Non-pigmented ciliary epithelial cell (primary cell): ENCODE measurements at places on chromosomes 4 and X.

GRCh38 chr4:76125816-76126215, 22.4 kb downstream of the NUP54 start:
- DNase-seq: no peak

GRCh38 chr4:243426-243825, 61.8 kb downstream of the ZNF732 start:
- DNase-seq: no peak

- no peak for DNase-seq
These were observed 4.7 kb downstream of the NKX1-1 start for GRCh38 chr4:1401409-1402020.

- DNase-seq: no peak
These were observed 16.3 kb upstream of the RP2 start for GRCh38 chrX:46820391-46821100.

GRCh38 chr4:92189146-92189545, 114.6 kb upstream of the GRID2 start:
- DNase-seq: no peak

DNA sequence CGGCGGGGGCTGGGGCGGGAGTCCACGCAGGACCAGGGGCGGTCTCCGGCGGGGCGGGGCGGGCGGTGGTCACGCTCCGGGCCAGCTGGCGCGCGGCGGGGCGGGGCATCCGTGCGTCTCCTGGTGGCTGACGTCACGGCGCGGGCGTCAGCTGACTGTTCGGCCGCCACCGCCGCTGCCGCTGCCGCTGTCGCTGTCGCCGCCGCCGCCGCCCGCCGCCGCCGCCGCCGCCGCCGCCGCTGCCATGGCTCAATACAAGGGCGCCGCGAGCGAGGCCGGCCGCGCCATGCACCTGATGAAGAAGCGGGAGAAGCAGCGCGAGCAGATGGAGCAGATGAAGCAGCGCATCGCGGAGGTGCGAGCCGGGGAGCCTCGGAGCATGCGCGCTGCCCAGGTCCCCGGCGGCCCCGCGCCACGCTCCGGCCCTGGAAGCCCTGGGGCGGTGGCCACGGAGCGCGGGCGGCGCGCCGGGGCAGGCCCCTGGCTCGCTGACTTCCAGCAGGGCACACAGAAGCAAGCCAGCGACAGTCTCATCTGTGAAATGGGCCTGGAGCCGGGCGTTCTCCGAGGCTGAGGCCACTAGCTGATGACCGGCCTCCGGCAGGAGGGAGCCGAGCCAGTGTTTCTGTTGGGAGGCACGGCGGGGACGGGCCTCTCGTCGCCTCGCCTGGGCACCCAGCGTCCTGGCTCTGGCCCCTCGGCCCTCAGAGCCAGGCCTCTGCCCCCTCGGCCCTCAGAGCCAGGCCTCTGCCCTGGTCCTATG, at the start of gene FAM50A:
Gene FAM50A, plus strand, starts transcription at position 150 of the 763 bp plus-strand sequence. Its CDS starts 95 bp downstream, at position 245.
- DNase-seq: no peak

GRCh38 chrX:120486786-120487185, 17.7 kb upstream of the LAMP2 start:
- DNase-seq: no peak

DNA sequence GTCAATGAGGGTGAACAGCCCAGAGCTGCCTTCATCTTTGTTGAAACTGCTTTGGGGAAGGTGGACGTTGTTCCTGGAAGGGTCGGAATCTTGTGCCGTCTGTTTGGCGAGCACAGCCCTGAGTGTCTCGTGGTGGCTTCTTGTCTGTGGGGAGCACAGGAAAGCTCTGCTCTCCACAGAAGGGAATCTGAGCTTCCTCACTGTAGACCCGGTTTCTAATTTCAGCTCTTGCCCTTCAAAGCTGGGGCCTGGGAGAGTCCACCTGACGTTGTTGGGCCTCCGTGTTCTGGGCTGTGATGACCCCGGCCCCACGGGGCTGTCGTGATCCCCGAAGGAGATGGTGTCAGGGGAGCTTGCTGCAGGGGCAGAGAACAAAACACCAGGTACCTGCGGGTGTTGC, 47.5 kb downstream of the SORCS2 start:
- no peak for DNase-seq
